ENCODE measurements at places on chromosomes 7 and 10. TPM values are rescaled to one million over a fixed set of nuclear protein-coding genes. Genes with fewer than 3 reads are reported as not detected.

FEZF1 gene
- not detected for polyA plus RNA-seq

- DNase-seq: no peak
Measured at GRCh38 chr10:103845972-103846371, 9.4 kb downstream of the SH3PXD2A start.

GRCh38 chr10:105681051-105681450 is 1040.0 kb downstream of the SORCS3 start:
- peak; percentile 19 for DNase-seq

- DNase-seq: peak; percentile 70
Measured at GRCh38 chr10:47438857-47439474, 44.9 kb downstream of the ANXA8 start.

- no peak for DNase-seq
Measured at GRCh38 chr7:96359876-96360275, 38.0 kb upstream of the SLC25A13 start.

GRCh38 chr10:96463562-96463961 is 50.2 kb downstream of the TLL2 start:
- no peak for DNase-seq

GRCh38 chr7:104535841-104536240 is 207.4 kb downstream of the LHFPL3 start:
- DNase-seq: no peak

- DNase-seq: no peak
Measured at GRCh38 chr10:86662186-86663045, 5.9 kb upstream of the LDB3 start.

PRPS1L1 gene
- polyA plus RNA-seq: not detected

TMEM140 gene
- polyA plus RNA-seq: 5.1 TPM

UCN3 gene
- polyA plus RNA-seq: not detected

DNA sequence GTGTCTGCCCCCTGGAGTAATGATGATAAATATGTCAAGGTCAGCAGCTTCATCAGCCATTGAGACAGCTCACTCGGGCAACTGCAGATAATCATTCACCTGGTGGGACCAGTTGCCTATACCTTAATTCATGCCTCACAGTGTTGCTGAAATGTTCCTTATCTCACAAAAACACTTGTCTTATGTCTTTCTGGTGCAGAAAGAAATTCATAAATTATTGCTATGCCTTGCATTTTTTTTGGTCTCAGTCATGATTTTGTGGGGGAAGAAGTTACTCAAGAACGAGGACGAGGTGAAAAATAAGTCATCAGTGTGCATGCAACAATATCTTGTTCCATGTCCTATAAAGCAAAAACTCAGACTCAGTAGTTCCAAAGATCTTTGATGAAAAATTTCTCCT is 16.0 kb downstream of the TRIL start:
- DNase-seq: no peak

DNA sequence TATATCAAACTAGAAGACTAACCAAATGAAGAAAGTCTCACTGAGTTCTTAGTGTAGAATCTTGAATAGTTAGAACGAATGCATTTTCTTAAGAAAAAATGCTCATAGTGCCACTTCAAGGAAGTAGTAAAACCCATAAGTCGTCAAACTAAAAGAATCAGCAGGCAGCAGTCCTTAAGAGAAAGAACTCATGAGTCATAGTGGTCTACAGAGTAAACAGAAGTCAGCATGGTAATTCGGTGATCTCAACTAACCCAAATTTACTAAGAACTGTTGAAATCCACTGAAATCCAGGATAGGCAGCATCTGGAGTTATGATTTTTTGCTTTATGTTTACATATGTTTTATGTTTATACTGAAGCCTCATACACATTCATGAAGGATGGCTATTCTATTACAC is 256.2 kb downstream of the LHFPL3 start:
- DNase-seq: no peak

GRCh38 chr7:78588393-78588792 is 789.8 kb downstream of the PHTF2 start:
- DNase-seq: no peak

GRCh38 chr7:24501009-24501408 is 72.2 kb upstream of the PALS2 start:
- DNase-seq: no peak

MKI67 gene
- 24.8 TPM for polyA plus RNA-seq

DNA sequence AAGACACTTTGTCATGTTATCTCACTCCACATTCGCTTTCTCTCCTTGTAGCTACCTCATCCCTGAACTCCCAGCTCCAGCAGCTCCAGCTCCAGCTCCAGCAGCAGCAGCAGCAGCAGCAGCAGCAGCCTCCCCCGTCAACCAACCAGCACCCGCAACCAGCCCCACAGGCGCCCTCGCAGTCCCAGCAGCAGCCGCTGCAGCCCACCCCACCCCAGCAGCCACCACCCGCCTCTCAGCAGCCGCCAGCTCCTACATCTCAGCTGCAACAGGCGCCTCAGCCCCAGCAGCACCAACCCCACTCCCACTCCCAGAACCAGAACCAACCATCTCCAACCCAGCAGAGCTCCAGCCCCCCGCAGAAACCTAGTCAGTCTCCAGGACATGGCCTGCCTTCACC is 226.6 kb upstream of the YAE1 start:
- no peak for DNase-seq

GRCh38 chr7:124536156-124536762 is 229.3 kb downstream of the GPR37 start:
- DNase-seq: peak; percentile 74

- no peak for DNase-seq
Measured at GRCh38 chr10:44422153-44422552, 37.3 kb upstream of the CXCL12 start.

SEMA4G gene
- polyA plus RNA-seq: 3.2 TPM

OR2A12 gene
- polyA plus RNA-seq: not detected

GRCh38 chr10:92242380-92242779 is 48.5 kb downstream of the CPEB3 start:
- DNase-seq: no peak

KLF14 gene
- 0.27 TPM for polyA plus RNA-seq

GRCh38 chr10:58367069-58367468 is 18.1 kb upstream of the TFAM start:
- no peak for DNase-seq

DNA sequence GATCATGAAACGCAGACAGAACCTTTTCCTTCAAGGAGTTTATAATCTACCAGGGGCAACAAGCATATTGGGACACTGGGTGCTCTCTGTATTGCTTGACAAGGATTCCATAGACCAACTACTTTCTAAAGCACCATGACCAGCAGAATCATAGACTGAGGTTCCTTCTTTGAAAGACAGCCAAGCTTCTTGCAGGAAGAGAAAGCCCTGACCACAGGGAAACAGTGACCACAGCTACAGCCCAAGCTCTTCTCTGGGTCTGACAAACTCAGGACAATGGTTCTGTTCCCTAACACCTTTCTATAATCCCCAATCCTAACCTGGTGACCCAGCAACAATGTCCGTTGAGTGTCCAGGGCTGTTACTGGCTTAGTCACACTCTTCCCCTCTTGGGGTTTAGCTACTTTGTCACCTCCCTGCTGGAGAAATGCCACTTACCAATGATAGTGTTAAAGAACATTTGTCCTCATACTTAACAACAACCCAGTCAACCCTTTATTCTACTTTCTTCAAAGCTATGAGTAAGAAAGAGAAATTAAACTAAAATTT is 155.7 kb downstream of the JAZF1 start:
- no peak for DNase-seq

- DNase-seq: no peak
Measured at GRCh38 chr10:66777665-66778064, 148.2 kb upstream of the LRRTM3 start.

DNA sequence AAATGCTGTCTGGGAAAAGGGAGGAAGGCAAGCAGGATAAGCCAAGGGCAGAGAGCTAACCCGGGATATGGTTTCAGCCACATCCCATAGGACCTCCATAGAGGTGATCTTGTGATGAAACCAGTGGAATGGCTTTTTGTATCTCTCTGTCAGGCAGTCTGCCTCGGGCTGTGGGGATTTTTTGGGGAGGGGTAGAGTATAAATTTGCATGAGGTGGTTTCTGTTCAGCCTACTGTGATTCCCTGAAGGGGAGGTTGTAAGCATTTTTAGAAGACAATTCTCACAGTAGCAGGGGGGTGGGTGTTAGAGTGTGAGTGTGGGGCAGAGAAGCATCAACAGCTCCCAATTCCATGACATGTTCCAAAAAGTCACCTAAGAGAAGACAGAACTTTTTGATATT is 11.8 kb downstream of the OR9A2 start:
- DNase-seq: no peak

ATP6V0A4 gene
- polyA plus RNA-seq: not detected

DNA sequence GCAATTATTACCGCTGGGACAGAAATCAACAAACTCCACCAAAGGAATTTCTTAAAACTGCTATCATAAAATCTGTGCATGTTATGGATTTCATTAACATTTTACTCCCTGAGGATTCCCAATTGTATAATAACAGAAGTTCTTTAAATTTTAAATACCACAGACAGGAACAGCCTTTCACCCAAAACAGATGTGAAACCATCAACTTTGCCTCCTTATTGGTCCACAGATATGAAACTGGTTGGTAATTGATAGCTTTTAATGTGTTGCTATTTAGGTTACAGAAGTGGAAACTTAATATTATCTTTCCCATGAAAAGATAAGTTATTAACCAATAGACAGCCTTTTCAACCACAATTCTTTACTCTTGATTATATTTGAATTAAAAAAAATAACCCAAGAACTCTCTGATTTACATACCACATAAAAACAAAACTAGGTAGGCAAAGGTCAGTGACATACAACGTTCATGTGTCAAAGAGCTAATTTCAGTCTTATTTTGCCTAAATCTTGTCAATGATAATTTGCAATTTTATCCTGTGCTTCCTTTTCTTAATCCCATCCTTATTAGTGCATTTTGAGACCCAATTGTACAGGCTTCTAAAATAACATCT is 90.0 kb downstream of the NRP1 start:
- no peak for DNase-seq

DNA sequence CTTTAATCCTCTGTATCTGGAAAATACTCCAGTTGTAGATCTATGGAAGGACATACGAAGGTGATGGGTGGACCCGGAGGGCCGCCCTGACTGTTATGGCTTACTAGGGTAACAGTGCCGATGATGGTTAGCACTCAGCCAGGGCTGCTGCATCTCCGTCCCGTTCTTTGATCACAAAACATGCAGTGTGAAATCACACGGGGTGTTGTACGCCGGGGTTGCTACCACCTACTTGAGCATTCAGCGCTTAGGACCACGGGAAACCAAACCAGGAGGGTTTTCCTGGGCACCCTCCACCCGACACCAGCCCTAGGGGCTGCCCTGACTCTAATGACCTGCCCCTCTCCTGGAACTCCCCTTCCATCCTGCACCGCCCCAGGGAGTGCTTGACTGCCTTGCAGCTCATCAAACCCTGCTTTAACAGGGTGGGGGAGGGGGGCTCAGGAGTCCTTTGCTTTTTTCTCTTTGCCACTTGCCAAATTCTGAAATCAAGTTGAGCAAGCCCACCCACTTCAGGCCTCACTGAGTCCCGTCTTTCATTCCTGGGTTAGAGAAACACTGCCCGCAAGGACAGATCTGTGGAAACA is 20.4 kb downstream of the ZNF775 start:
- no peak for DNase-seq

UPK3BL1 gene
- polyA plus RNA-seq: 2.3 TPM

- peak; percentile 24 for DNase-seq
Measured at GRCh38 chr7:132930881-132931280, 151.0 kb downstream of the CHCHD3 start.

PRLHR gene
- polyA plus RNA-seq: not detected

ACSM6 gene
- not detected for polyA plus RNA-seq

ANKRD61 gene
- polyA plus RNA-seq: 0.43 TPM

- no peak for DNase-seq
Measured at GRCh38 chr10:78307576-78307975, 273.9 kb downstream of the RPS24 start.

CALN1 gene
- polyA plus RNA-seq: not detected

CPED1 gene
- polyA plus RNA-seq: 83.2 TPM

GRCh38 chr10:70283445-70284399 is at the start of gene NPFFR1:
Gene NPFFR1, minus strand, starts transcription at chr10:70284004. Its CDS starts 328 bp downstream, at chr10:70283676.
- DNase-seq: no peak

- DNase-seq: no peak
Measured at GRCh38 chr7:50411332-50411731, 38.8 kb downstream of the FIGNL1 start.
